ENCODE measurements at places on chromosomes 3 and 15.

DNA sequence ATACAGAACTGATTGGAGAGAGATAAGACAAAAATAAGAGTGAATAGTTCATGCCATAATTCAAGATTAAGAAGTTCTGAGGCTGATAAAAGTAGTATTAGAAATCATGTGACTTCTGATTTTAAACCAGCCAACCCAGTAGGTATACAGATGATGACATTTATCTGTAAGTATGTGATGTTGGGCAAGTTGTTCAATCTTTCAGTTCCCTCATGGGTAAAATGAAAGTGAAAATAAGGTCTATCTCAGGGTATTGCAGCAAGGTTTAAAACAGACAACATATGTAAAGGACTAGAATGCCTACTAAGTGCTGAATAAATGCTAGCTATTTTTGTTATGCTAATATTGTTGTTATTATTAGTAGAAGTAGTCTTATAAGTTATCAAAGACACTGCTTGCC is 1055.7 kb downstream of the NAALADL2 start:
- DNase-seq: no peak

GRCh38 chr3:141021261-141021660 is 29.9 kb upstream of the SPSB4 start:
- DNase-seq: no peak

DNA sequence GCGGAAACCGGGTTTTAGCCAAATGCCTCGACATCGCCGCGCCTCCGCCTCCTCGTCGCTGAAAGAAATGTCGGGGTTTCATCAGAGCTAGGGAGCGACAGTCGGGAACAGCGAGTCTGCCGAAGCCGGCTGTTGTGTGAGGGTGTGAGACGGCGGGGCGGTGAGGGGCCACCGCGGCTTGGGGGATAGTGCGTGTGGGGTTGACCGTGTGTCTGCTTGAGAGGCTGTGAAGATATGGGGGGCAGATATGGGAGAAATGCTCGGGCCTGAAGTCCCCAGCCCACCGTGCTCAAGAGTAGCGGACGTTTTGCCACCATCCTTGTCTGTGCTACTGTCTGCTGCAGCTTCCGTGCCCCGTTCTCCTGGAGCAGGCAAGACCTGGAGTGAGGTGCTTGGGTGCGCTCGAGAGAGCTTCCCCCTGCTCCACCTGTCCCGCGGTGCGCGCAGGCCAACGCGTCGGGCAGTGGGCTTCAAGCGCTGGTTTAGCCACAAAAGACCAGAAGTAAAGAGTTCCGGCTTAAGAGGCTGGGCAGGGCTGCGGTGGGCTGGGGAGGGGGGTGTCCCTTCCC is 716 bp upstream of the ISLR2 start:
- DNase-seq: no peak

GRCh38 chr3:123627673-123628670 is 43.1 kb upstream of the HACD2 start:
- DNase-seq: no peak

- DNase-seq: no peak
Observed at GRCh38 chr15:40011303-40011702, 27.7 kb downstream of the SRP14 start.

- DNase-seq: no peak
Observed at GRCh38 chr3:56089739-56090138, 378.5 kb downstream of the ERC2 start.

GRCh38 chr3:56557831-56558170 is 826 bp downstream of the CCDC66 start:
- no peak for DNase-seq

DNA sequence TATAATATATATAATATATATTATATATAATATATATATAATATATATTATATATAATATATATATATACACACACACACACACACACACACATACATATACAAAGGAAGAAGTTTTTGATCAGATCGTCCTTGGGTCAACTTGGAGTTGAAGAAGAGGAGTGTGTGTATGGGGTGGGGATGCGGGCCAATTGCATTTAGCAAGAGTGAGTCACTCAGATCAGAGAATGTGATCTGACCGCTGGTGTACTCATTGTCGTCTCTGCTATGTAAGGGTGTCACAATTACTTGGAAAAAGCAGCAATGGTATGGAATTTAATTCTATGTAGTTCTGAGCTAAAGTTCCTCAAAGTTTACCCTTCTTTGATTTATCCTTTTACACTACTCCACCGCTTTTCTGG is 4.6 kb upstream of the VGLL3 start:
- DNase-seq: no peak

DNA sequence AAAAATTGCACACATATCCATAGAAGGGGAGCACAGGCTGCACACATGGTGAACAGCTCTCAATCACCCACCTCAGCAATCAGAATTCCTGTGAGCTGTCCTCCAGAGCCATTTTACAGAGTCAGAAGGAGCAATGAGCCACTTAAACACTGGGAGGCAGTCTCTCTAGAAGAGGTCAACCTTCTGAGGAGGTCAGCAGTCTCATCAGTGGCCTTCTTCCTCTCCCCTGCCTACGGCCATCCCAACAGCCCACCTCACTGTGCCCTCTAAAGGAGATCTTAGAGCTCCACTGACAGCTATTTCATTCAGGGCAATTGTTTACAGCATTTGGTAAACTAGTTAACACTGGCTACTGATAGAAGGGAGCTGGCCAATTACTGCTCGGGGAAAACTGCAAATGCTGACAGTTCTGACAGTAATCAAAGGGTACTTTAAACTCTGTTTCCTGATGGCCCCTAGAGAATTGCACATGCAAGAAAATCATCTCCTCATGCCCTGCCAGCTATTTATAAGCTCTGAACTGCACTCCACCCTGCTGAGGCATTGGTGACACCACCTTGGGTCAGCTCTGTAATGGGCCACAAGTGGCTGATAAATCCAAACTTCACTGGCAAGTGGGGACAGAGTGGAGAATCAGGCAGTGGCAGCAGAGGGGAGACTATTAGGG is 42.1 kb upstream of the TSPAN3 start:
- DNase-seq: no peak

DNA sequence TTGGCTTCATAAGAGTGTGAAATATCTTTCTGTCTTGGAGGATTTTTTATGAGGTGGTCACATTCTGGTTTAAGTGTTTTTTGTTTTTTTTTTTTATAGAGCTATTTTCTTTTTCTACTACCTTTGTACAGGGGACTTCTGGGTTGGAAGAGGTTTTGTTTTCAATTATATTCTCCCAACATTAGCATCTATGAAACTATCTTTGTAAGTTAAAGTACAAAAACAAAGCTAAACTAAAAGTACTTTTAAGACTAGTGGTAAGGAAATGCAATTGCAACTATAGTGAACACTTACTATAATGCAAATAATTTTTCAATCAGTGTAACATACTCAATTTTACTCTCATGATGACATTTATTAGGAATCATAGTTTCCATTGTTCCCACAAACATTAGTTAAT is 688.2 kb downstream of the SI start:
- DNase-seq: no peak

GRCh38 chr3:112858410-112859069 is 11.9 kb upstream of the CD200R1L start:
- DNase-seq: no peak

DNA sequence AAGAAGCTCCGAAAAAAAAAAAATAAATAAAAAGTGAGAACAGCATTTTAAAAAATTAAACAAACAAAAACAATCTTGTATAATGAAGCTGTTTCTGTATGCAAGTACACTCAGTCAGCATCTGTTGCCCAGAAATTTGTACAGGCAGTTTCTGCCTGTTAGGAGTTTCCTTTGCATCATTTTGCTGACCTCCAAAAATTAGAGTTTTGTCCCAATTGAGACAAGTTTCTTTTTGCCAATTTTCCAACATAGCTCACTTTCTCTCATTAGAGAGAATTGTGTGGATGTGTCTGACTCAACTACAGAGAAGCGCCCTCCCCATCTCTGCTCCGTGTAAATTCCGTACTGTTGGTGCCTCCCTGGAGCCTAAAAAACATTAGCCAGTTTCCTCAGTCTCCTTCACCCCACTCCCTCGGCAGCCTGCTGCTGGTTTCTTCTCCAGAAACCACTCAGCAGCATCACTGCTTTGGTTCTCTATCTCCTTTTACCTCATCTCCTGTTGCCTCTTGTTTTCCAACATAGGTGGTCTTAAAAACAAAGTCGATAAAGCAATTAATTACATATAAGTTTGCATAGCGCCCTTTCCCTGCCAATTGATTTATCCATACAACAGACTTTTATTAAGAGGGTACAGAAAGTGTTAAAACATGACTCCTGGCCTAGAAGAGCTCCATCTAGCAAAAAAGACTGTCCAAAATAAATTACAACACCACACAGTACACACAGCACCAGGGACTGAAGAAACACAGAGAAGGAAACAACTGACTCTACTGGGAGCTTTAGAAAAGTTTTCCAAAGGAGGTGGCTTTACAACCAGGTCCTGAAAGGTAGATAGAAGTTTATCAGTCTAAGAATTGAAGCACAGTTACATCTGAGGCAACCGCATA is 286.7 kb downstream of the SHOX2 start:
- DNase-seq: no peak

- DNase-seq: no peak
Observed at GRCh38 chr3:35487376-35487775, 151.9 kb upstream of the ARPP21 start.

GRCh38 chr3:28300345-28300962 is 48.1 kb upstream of the ZCWPW2 start:
- no peak for DNase-seq

DNA sequence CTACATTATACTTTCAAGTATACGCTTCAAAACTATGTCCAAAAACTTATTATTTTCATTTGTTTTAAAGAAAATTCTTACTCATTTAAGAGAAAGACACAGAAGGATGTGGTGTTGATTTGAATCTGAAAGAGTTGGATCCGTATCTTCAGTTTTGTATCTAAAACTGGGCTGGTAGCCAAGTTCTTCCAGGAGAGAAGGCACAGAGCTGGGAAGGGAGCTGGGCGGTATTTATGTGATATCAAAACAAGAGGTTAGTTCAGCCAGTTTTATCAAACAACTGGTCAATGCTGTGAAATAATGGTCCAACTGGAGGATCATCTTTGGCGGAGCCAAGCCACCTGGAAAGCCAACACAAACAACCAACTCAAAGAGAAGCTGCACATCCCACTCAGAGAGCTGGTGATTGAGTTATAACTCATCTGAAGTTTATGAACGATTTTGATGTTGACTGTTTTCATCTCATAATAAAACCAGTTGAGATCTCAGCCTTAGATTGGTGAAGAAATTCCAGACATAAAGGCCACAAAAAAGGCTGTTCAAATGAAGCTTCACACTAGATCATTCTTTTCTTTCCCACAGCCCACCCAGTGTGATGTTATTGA is 489.6 kb upstream of the RASGRP1 start:
- DNase-seq: no peak

DNA sequence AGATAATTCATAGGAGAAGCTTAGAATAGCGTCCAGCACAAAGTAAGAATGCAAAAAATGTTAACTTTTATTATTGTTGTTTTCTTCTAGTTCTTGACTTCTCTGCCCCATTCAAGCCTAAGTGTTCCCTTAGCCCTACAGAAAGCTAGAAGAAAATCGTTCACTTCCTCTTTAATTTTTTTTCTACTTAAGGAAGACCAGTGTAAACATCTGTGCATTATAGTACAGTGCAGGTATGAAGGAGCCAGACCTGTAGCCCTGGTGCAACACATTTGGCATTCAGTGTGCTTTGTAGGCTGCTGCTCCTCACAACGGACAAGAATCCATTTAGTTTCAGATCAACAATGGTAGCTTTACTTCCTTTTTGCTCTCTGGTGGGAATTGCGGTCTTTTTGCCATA is 127.8 kb upstream of the SLC7A14 start:
- DNase-seq: no peak

DNA sequence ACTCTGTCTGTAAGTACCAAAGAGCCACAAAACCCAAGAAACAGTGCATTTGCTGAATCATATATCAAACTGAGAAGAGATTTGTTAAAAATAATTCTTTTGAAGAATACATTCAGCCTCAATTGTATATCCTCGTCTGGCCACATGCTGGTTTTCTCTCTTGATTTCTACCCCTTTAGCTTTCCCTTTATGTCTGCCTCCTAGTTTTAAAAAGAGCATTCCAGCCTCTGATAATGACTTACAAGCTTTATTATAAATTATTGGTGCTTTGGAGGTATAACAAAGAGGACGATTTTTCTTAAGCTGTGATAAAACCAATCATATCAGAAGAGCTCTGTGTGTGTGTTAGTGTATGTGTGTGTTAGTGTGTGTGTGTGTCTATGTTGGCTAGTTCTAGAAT is 70.4 kb upstream of the ROBO2 start:
- DNase-seq: no peak

- no peak for DNase-seq
Observed at GRCh38 chr3:74436184-74436583, 178.3 kb downstream of the CNTN3 start.

- no peak for DNase-seq
Observed at GRCh38 chr15:69957175-69957574, 140.5 kb downstream of the TLE3 start.

DNA sequence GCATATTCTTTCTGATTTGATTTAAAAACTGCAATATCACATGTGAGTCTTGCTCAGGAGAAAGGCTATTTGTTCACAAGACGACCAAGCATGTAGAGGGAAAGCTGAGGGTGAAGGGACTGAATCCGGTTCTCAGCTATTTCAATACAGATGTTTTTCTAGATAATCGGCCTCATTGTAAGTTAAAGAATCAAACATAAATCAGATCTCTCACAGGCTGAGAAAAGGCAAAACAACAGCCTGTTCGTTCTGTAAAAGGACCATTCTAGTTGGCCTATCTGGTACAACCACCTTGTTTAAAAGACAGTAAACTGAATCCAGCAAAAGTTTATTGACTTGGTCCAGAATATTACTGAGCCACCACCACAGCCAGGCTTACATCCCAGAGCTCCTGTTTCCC is 1045.7 kb upstream of the CFAP20DC start:
- no peak for DNase-seq

- no peak for DNase-seq
Observed at GRCh38 chr3:33419948-33420347, 20.3 kb downstream of the UBP1 start.

DNA sequence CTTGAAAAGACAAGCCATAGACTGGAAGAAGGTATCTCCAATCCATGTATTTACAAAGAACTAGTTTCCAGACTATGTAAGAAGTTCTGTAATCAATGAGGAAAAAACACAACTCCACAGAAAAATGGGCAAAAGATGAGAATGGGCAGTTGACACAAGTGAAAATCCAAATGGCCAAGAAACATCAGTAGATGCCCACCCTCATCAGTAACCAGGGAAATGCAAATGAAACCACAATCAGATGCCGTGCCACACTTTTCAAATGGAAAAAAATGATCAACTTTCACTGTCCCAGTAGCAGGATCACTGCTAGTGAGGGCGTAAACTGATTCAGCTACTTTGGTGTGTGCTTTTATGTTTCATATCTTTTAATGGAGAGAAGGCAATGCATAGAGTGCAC is 4.5 kb upstream of the CPEB1 start:
- DNase-seq: no peak

All from SHP77 (cell line).